Stomach (tissue), 19 donors: ENCODE measurements at places on chromosomes 7 and 10.

DNA sequence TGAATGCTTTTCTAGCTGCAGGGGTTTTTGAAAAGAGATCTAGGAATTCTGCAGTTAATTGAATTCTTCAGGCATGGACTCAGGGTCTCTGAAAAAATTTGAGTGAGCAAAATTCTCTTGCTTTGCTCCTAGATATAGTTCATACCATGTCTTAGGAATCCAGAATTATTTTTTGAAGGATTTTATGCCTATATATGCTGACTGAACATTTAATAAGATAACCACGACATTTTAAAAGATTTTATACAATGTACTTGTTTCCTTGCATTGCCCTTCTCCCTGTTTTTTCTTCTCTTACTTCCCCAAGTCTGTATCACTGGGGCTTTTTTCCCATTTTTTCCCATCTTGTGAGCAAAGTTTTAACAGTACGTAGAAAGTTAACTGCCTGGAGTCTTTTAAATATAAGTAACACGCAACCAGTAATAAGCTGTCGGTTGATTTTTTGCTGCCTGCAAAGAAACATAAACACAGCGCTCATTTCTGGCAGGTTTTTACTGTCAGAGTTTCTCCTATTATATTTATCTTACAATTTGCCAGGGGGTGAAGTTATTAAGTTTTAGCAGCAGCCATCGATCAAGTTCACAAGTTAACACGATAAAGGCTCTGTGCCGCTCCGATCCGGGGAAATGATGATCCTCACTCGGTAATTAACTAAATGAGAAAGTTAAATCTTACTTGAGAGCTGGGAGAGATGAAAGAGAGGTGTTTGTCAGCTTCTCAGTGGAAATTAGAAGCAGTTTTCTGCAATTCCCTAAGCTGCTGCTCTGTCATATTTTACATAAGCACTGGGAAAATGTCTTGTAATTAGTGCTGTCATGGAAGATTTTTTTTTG is 81.0 kb downstream of the POLL start:
- peak; percentile 7 for DNase-seq

- DNase-seq: no peak
Measured at GRCh38 chr7:45162943-45163691, 5.5 kb downstream of the RAMP3 start.

DNA sequence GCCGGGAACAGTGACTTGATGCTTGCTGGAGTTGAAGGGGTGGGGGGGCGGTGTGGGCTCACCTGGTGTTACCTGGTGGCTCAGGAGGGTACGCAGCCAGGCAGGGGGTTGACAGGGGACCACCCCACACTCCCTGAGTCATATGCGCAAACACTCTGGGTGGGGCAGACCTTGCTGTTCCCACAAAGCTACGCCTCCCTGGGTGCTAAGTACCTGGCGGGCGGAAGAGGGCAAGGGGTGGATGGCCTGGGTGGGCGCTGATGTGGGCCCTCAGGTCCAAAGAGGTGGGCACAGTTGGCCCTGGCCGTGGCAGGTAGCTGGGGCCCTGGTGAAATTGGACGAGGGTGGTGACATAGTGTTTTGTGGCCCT is 13.9 kb downstream of the STX1A start:
- no peak for DNase-seq

DNA sequence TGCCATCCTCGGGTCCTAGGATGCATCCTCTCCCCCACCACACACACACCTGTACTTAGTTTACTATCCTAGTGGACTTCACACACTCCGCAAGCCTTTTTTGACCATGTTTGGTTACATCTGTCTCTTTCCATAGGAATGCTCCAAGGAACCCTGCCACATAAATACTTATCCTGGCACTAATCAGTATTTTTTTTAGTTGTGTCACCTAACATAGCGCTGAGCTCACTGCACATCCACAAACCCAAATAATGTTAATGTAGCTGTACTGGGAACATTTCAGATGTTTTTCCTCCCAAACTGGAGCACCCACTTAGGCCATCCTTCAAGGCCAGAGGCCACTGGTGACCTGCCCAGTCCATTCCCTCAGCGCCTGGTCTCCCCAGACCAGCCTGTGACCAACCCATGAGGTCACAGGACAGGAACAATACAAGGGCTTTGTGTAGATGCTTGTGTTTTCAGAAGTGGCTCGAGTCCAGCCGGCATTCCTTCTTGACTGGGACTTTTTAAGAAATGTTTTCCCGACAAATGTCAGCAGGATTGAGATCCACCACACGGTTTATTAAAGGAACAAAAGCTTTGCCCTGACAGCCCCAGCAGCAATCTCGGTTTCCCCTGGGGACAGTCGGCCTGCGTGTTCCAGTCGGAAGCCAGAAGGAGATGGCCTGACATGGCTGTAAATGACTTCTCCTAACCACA is 181.4 kb downstream of the JCAD start:
- no peak for DNase-seq

- DNase-seq: peak; percentile 44
Measured at GRCh38 chr7:111012799-111013675, 77.9 kb upstream of the LRRN3 start.

GRCh38 chr7:104160375-104160774 is 47.4 kb downstream of the ORC5 start:
- DNase-seq: peak; percentile 26

- DNase-seq: peak; percentile 37
Measured at GRCh38 chr10:118832241-118832651, 77.5 kb upstream of the CACUL1 start.

GRCh38 chr10:64159910-64160872 is 639.0 kb downstream of the REEP3 start:
- peak; percentile 34 for DNase-seq

GRCh38 chr7:6031567-6031966 is 391 bp downstream of the ANKRD61 start:
- DNase-seq: no peak

- DNase-seq: no peak
Measured at GRCh38 chr10:130986846-130987245, 324.7 kb downstream of the TCERG1L start.

DNA sequence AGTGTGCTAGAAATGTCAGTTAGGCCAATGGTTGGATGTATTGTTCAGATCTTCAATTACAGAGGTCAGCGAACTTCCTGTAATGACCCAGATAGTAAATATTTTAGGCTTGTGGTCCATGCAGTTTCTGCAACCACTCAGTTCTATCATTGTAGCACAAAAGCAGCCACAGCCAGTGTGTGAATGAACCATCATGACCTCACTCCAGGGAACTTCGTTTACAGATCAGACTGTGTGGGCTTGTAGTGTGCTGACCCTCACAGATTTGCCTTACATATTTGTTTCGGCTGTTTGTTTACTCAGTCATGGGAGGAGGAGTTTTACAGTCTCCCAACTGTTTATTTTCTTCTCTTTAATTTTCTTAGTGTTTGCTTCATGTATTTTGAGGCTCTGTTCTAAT is 55.4 kb downstream of the LANCL2 start:
- no peak for DNase-seq

- peak; percentile 86 for DNase-seq
Measured at GRCh38 chr7:108079648-108080591, 50.2 kb downstream of the LAMB4 start.

DNA sequence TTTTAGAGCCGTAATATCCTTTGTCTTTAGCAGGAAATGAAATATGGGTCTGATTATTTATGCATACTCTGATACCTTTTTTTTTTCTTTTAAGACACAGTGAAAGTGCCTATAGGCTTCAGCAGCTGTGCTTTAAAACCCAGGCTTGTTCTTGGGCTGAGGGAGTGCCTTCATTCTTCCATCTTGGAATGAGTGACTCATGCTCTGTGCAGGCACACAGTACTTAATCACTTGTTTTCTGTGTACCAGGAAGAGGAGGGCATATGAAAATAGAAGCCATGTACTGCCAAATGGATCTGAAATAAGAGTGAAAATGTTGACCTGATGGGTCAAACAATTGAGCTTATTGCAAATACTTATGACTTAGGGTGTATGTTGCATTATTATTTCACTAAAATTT is 12.0 kb downstream of the INPP5F start:
- peak; percentile 83 for DNase-seq

DNA sequence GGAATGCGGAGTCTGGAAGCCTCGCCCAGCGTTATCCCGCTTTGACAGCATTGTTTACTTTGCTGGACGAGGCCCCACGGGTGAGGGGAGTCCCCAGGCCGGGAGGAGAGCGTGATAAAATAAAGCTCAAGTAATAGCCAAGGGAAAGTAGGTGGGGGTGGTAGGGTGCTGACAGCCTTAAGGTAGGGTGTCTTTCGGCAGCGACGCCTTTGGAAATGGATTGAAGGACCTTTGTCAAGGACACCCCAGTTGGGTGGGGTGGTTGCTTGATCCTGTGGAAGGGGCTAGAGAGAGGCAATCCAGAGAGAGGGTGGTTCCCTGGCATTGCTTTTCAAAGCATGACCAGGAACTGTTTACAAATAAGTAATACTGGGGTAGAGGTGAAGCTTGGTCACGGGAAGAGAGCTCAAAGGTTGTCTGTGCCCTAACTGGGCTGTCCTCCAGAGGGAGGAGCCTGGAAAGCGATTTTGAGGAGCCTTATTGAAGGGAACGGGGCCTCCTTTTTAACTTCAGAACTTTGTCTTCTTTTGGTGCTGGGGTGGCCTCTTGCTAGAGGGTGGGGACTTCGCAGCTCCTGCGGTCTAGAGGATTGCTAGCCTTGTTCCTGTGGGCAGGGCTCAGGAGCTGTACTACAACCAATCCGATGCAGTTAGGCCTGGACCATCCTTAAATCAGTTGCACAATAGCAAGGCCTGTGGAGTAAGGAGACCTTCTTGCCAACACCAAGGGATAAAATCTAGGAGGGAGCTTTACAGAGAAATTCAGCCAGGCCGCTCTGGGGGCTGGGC is 1.3 kb downstream of the EIF4EBP2 start:
- DNase-seq: peak; percentile 74

- no peak for DNase-seq
Measured at GRCh38 chr10:93081834-93082233, 8.1 kb downstream of the CYP26A1 start.

GRCh38 chr7:7553386-7553785 is 13.3 kb upstream of the MIOS start:
- no peak for DNase-seq

GRCh38 chr7:158358926-158359645 is 228.5 kb downstream of the PTPRN2 start:
- no peak for DNase-seq

GRCh38 chr10:9786576-9786975 is 1231.1 kb upstream of the CELF2 start:
- DNase-seq: no peak

GRCh38 chr7:32077806-32078205 is 7.6 kb upstream of the PDE1C start:
- DNase-seq: no peak

GRCh38 chr10:1343176-1343575 is 287.0 kb downstream of the WDR37 start:
- DNase-seq: no peak
